ENCODE measurements at places on chromosomes 4 and X.

DNA sequence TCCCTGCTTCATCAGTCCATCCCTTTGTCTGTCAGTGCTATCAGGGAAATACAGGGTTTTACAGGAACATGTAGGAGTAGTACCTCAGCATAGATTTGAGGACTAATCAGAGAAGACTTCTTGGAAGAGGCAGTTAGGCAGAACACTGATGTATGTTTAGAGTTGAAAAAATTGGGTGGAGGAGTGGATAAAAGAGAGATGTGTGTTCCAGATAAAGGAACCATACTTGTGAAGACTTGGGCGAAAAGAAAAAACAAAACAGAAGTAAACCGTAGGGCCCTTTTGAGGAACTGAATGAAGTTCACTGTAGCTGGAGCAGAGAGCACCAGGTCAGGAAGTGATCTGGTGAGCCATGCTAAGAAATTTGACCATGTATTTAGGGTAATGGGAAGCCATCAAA is 32.3 kb downstream of the AFF1 start:
- DNase-seq, result no peak

- no peak for DNase-seq
Measured at GRCh38 chr4:101584306-101584705, 206.2 kb upstream of the BANK1 start.

DNA sequence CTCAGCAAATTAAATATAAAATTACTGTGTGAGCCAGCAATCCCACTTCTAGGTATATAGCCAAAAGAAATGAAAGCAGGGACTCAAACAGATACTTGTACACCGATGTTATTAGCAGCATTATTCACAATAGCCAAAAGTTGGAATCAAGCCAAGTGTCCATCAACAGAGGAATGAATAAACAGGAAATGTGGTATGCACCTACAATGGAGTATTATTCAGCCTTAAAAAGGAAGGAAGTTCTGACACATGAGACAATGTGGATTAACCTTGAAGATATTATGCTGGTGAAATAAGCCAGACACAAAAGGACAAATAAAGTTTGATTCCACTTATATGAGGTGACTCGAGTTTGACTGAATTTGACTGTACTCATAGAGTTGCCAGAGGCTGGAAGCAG is 108.3 kb upstream of the DUSP21 start:
- no peak for DNase-seq

- no peak for DNase-seq
Measured at GRCh38 chr4:174217273-174218126, 66.0 kb downstream of the FBXO8 start.

DNA sequence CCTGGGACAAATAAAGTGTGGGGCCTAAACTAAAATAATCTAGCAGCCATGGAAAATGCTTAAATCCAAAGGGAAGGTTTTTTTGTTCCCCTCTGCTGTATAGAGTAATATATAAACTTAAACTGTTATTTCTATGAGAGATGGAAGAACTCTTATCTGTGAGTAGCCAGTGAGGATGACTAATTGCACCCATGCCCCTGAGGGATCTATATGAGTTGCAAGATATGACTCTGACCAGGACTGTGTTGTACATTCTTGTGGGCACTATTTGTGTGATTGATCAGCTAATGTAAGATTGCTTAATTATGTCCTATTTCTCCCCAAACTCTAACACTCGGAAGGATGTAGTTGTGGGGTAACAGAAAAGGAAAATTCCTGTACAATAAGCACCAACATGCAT is 35.2 kb upstream of the AMBN start:
- no peak for DNase-seq

- no peak for DNase-seq
Measured at GRCh38 chr4:179671609-179672008, 2229.4 kb upstream of the AGA start.

DNA sequence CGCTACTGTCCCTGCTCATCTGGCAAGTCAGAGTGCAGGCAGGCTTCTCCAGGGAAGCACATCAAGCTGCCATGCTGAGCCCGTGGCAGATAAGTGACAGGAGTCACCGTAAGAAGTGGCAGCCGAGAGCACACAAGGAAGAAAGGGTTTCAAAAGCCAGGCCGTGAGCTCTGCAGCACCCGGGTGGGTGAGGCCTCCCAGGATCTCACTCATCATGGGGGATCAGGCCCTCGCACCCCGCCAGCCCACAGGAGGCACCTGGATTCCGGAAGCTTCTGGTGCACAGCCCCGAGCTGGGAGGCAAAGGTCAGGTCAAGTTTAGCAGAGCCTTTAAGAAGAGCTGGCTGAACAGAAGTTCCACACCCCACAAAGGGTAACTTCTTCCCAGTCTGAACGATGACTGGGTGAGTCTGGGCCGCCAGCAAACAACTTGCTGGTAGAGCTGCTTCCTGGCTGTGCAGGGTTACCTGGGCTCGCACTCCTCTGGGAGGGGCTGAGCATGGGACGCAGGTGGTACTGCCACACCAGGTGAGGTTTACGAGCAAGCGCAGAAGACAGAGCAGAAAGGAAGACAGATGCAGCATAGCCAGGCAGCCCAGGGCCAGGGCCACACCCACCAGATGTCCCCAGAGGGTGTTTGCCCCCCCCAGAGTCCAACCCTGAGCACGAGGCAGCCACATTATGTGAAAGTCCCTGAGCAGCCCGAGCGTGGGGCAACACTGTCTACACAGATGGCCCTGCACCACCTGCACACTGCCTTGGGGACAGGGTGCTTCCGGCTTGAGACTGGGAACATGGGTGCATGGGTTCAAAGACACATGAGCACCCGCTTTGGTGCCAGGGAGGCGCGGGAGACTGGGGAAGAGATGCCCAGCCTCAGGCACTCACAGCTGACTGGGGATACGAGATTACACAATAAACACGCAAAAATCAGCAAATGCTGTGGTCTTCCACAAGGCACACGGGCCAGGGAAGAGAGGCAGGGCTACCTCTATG is 7.7 kb downstream of the CCNQ start:
- no peak for DNase-seq

DNA sequence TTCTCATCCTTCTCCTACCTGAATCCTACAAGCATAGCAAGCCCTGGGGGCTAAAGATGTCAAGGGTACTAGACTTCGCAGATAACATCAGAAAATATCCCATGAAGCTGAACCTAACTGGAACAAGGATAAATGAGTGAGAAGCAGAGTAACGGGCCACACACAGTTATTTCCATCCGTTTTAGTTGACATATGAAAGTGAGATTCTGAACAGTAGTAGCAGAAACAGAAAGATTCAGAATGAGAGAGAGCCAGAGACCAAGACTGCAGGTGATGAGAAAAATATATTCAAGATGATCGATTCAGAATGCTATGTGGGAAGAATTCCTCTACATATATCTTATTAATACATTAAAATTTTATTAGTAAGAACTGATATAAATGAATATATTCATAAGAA is 165.1 kb downstream of the TSPAN5 start:
- DNase-seq, result no peak

GRCh38 chrX:138847930-138848329 is 136.4 kb upstream of the FGF13 start:
- no peak for DNase-seq

DNA sequence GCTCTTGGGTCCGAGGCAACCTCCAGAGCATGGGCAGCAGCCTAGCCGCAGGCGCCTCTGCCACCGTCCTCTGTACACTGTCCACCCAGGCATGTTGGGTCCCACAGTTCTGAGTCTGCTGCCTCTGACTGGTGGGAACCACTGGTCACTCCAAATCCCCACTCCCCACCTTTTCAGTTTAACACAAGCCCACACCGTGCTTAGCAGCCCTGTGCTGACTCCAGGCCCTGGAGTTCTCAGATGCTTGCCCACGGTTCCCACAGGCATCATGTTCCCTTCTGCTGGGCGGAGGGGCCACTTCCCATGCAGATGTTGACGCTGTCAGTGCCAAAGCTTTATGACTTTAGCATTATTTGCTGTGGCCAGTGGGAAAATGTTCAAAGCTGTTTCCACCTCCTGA is 104.5 kb downstream of the SCD5 start:
- no peak for DNase-seq

- no peak for DNase-seq
Measured at GRCh38 chr4:138678985-138679746, 336.4 kb upstream of the NOCT start.

DNA sequence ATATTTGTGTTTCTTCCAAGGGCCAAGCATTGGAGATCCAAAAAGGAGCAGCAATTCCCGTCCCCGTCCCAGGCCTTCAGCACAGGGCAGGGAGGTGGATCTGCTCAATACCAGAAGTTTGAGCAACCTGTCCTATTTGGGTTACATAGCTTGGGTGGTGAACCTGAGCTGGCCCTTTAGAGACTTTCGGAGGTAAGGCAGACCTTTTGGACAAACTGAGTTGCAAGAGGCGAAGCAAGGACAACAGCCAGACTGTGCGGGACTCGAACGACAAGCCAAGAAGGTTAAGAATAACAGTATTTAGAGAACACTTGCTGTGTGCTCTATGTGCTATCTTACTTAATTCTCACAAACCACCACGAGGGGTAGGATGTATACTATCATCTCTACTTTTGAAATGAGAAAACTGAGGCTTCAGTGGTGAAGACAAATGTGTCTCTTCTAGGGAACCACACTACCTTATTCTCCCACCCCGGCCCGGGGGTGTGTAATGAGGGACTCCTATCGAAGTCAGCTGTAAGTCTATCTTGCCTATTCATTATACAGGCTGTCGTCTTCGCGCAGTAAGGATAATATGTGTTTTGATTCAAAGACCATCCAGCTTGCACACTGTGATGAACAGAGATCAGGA is 1.3 kb downstream of the NOP14 start:
- DNase-seq, result peak; percentile 58

DNA sequence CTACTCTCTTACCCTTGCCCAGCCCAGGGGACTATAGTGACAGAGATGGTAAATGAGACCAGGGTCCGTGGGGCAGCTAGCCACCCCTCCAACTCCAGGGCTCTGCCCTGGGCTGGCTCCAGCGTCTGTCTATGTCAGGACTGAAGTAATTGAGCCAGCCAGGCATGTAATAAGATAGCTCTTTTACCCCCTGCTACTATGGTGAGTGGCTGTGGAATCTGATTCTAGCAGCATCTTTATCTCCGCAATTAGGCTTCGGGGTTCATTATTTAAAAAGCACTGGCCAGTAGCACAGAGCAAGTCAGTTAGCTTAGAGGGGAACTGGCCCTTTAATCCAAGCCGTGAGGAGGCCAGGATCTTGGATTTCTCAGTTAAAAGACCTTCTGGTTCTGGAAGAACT is 123.3 kb upstream of the RAI2 start:
- no peak for DNase-seq

GRCh38 chrX:150018931-150019361 is 80.7 kb upstream of the EOLA2 start:
- no peak for DNase-seq

DNA sequence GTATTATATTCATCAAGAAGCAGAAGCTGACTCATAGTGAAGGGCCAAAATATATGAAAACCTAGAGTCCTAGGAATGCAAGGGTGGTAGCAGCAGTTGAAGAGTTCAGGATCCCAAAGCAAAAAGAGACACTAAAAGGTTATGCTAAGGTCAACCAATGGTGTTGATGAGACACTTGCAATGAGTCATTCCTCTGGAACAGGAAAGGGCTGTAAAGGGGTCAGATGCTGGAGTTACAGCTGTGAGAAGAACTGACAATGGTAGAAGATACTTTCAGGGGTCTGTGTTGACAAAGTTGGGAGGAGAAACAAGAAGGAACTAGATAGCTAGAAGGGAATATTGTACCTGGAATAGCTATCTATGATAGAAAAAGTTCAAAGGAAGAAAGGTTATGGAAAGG is 47.5 kb downstream of the ZGRF1 start:
- no peak for DNase-seq

DNA sequence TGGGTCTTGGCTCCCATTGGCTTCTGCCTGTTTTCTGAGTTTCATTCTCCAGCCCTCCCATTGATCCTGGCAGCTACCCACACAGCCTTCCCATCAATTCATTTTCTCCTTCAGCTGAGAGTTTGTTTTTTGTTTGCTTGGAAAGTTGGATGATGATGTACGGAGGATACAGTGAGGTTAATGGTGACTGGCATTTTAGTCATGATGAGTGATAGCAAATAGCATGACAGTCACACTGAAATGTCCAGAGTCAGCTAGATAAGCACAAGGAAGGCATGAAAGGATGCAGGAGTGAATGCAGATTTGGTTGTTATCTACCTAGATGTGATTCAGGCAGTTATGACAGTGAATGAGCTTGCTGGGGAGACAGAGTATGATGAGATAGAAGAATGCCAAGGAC is 30.6 kb upstream of the LCORL start:
- no peak for DNase-seq

GRCh38 chr4:86279293-86279960 is 80.4 kb downstream of the MAPK10 start:
- DNase-seq, result no peak

- DNase-seq, result no peak
Measured at GRCh38 chr4:128322311-128322710, 34.7 kb upstream of the PGRMC2 start.

GRCh38 chr4:162347156-162347841 is 183.5 kb upstream of the FSTL5 start:
- DNase-seq, result no peak

GRCh38 chr4:39170301-39170700 is 12.0 kb upstream of the WDR19 start:
- DNase-seq, result no peak

DNA sequence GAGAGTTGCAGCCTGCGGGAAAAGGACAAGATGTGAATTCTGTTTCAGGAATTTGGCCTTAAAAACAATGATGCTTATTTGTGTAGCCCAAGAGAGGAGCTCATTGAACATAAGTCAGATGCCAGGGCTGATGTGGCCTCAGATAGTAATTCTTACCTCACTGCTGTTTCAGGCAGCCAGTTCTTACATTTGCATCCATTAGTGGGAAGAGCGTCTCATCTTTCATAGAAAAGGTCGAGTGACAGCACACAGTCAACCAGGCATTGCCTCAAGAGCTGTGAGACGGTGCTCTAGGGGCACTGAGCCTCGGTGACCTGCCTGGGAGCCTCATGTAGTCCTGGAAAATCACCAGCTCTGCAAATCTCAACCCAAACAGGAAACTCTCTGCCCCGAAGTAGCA is 174.9 kb upstream of the FRG1 start:
- no peak for DNase-seq

GRCh38 chr4:58042176-58042575 is 932.0 kb upstream of the IGFBP7 start:
- DNase-seq, result no peak

DNA sequence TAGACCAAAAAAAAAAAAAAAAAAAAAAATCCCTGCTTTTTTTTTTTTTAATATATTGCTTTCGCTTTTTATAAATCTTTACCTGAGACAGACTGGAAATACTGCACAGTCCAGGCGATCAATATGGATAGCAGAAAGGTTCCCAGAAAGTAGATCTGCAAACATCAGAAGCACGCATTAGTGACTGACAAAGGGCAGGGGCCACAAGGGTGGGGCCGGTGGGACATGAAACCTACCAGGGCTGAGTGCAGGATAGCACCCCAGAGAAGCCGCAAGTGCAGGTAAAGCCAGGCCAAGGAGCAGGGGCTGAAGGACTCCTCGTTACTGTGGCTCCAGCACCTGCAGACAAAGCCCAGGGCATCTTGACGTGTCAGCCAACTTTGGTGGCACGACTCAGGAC is 101.8 kb downstream of the SLC34A2 start:
- no peak for DNase-seq

- DNase-seq, result no peak
Measured at GRCh38 chr4:114041117-114041475, 61.6 kb upstream of the ARSJ start.
